ENCODE measurements at places on chromosomes 4 and X.

GRCh38 chrX:63475200-63475599 lies 124.1 kb upstream of the SPIN4 start:
- DNase-seq, result no peak

DNA sequence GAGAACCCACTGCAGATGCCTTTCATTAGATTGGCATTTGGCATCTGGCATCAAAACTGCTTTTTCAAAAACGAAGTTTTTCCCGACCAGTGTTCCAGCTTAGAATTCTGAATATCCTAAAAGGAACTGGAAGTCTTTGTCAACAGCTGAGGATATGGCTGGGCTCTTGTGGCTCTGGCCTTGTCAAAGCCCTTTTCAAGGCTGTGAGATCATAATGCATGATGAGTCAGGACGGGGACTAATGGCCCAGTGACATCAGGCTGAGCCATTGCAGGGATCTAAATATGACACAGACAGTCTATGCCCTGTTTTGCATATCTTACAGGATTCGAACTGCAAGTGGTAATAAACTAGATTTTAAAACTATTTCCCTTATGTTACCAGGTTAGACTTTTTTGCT lies 306.4 kb downstream of the PTTG2 start:
- DNase-seq, result no peak

- peak; percentile 39 for DNase-seq
These were observed 279.6 kb upstream of the CLNK start for GRCh38 chr4:10963958-10964703.

DNA sequence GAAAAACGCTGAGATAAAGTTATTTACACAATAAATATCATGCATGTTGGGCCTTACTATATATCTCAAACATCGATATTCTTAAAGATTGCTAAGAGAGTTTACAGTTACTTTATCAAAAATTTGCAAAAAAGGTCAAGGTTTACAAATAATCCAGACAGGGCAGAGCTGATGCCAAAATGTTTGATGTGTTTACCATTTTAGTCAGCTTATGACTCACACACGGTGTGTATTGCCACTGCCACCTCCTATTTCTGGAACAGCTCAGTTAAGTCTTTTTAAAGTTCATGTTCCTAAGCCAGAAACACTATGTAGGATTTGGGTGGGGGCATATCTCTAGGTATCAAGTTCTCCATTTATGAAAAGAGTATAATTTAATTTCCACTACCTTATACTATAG lies 580.6 kb downstream of the INPP4B start:
- DNase-seq, result no peak

DNA sequence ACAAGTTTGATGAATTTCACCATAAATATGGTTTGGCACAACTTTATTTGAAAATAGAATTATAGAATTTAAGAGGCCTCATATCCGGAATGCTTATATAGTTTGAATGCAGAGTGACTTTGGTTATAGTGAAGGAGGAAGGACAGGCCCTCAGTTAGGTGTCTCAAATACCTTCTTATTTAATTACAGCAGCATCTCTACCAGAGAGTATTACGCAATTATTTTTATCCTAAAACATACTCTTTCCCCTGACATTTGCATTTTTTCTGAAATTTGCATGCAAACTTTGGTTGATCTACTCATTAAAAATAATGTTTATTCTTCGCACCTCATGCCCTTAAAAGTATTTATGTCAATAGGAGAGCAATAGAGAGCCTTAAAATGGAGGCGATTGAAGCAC lies 305.4 kb downstream of the PACRGL start:
- no peak for DNase-seq

DNA sequence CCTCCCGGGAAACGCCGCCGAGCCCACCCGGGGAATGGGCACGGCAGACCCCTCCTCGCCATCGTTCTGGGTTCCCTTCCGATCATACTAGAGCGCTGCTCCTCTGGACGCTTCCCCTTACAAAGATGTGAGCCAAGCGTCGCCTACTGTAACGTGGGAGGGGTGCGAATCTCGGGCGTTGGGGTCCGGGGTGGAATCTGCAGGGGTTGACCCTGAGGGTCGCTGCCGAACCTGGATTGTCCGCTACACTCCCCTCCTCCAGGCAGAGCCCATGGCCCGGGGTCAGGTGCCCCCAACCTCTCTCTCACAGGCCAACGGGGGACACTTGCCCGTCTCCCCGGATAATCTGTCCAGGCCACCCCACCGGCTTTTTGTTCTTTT lies 13.8 kb downstream of the BCOR start:
- no peak for DNase-seq

GRCh38 chr4:101287324-101287723 lies 60.0 kb downstream of the PPP3CA start:
- no peak for DNase-seq

DNA sequence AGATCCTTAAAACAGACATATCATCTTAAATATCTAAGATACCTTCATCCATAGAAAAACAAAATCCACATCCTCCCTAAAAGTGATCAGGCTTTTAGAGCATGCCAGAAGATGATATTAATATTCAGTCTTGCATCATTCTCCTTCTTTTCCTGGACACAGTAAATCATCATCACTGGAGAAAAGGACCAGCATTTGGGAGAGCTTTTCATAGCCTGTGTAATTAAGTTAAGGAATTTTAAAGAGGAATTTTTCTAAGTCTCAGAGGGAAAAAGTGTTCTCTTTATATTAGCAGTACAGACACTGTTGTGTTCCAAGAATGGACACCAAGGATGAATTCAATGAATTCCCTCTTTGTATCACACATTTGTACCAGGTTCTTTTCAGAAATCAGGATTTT lies 696 bp downstream of the SCRG1 start:
- no peak for DNase-seq

DNA sequence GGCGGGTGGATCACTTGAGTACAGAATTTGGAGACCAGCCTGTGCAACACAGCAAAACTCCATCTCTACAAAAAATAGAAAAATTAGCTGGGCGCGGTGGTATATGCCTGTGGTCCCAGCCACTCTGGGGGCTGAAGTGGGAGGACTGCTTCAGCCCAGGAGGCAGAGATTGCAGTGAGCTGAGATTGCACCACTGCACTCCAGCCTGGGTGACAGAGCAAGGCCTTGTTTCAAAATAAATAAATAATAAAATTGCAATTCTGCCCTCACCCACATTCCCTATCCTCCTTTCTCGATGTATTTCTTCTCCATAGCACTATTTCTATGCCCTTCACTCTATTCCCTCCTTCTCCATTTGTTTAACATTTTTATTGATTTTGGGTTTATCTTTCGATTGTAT lies 8.7 kb upstream of the SLAIN2 start:
- no peak for DNase-seq

DNA sequence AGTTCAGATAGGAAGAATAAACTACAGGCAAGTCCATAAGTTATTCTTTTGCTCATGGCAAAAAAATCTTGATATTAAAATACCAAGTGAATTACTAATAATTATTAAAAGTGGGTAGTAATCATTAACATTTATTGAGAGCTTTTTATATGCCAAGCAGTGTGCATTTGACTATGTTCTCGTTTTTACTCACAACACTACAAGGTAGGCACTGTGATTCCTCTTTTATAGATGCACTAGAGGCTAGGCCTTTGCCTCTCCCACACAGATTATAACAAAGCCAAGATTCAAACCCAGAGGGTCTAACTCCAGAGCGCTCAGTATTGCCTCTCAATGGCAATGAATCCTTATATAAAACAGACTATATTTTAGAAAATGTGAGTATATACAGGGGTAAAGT lies 254.2 kb downstream of the NAF1 start:
- DNase-seq, result no peak

DNA sequence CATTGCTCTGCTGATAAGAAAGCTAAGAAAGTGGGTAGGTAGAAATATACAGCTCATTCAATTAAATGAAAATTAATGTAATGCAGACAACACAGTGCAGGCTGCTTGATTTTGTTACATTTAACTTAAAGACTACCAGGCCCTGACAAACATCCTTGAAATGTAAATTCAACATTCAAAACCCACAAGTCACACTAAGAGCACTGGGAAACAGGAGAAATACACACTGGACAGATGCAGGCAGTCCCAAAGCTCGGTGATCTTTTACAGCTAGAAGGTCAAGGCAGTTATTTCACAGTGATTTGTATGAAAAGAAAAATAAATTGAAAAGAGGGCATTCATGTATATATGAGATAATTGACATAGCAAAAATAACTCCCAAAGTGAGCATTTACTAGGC lies 94.3 kb upstream of the PLAC1 start:
- no peak for DNase-seq

DNA sequence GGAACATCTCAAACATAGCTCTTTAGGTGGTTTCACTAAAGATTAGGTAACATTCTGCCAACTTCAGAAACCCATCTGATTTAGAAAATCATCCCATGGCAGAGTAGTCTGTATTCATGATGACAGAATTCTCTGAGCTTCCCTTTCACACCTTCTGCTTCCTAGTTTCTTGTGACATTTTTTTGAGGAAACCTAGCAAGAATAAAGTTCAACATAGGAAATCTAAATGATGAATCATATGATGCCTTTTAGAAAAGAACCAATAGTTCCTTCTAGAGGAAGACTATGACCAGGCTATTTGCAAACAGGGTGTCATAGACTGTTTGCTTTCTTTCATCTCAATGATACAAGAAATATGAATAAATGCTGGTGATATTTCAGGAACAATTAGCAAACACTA lies 49.8 kb upstream of the CAMK2D start:
- no peak for DNase-seq

GRCh38 chrX:112233164-112233563 lies 150.6 kb upstream of the TRPC5 start:
- DNase-seq, result no peak

DNA sequence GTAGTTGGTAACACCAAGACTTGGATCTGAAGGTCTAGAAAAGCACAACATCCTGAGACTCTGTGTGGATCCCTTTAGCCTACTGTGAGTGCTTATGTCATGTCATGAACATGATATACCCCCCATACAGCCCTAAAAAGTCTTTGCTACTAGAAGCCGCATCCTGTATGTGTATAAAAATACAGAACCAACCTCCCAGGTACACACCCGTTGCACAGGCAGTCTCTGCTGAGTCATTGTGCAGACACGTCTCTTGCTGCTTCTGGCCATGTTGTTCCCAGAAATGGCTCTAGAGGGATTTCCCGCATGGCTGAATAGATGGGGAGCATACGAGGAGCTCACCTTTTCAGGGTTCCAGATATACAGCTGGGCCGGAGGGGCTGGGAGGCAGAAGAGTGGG lies 93.3 kb downstream of the MAMLD1 start:
- DNase-seq, result no peak

DNA sequence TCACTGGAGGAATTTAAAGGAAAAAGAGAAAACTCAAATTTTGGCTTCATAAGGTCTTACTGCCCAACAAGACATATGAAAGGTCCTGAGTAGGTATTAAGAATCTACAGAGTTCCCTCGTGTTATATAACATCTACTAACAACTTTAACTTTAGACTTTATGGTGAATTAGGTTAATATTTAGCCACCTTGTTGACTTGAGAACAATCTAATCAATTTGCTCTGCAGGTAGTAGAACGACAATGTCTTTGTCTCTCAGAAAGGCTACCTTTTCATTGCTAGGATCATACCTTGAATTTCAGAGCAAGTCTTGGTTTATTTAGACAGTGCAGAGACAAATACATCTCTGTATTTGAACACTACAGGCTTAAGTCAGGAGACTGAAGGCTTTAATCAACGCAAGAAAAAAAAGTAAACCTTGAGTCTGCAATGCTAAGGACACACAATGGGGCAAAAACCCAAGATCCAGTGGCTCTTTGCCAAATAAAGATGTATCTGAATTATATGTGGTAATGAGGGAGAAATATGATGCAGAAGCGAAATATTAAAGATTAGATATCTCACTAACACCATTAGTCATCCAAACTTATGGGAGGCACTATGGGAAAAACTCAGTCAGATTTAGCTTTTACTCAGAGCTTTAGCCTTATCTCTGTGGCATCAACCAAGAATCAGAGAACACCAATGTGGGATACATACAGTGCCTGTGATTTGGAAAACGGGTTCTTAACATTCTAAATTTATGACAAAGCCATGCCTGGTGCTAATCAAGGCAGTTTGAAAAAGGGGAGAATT lies 93.6 kb upstream of the FTHL17 start:
- DNase-seq, result no peak

GRCh38 chr4:125357675-125358074 lies 42.9 kb downstream of the FAT4 start:
- DNase-seq, result peak; percentile 69

DNA sequence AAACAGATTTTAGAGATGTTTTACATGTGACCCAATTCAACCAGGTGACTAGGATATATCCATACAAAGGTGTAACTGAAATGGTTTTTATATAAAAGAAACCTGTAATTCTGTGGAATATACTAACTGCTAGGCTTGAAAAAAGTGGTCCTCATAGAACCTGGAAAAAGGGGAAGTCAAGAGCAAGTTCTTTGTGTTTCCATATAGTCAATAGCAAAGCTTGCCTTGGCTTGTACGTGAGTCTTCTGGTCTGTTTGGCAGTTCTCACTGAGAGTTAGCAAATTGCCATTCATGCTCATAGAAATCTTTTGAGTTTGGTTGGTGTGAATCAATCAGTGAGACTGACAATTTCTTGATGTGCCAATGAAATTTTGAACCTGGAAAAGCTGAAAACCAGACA lies 79.4 kb upstream of the SMIM10 start:
- DNase-seq, result no peak

- no peak for DNase-seq
These were observed 252.6 kb upstream of the ETNPPL start for GRCh38 chr4:109015413-109015810.

GRCh38 chr4:84699001-84699671 lies 116.2 kb downstream of the CDS1 start:
- no peak for DNase-seq

DNA sequence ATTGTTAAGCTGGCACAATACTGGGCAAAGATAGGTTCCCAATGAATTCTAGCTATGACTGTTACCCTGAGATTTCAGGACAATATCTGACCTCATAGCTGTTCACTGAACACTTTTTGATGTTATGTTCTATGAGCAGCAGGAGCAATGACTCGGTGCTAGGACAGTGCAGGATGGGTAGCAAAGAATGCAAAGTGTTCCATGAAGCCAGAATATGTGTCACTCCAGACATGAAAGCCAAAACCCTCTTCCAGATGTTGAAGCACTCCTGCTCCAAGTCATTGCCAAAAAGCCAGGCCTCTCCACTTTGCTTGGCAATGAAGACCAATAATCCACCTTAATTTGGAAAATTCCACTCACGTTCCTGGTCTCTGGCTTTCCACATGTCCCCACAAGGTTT lies 300.9 kb upstream of the CPEB2 start:
- no peak for DNase-seq

DNA sequence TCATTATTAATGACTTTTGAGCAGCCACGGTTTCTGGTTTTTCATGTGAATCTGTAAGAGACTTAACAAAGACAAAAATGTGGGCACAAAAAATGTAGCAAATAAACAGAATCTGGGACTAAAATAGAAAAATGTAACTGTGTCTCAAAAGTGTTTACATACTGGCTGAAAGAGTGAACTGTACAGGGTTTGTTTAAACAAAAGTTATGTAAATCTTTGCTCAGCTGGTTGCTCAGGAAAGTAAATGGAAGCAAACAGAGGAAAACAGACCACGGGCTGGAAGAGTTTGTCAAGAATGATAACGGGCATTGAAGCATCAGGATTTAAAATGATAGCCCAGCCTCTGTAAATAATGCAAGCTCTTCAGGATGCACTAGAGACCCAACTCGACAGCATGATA lies 921.8 kb upstream of the FTHL17 start:
- no peak for DNase-seq

GRCh38 chr4:158169931-158170690 lies 2.7 kb downstream of the GASK1B start:
- no peak for DNase-seq

GRCh38 chr4:179843370-179843769 lies 2399.8 kb upstream of the TENM3 start:
- no peak for DNase-seq
